ENCODE measurements at places on chromosomes 16 and 17.

- no peak for DNase-seq
Measured at GRCh38 chr17:63774969-63775265, 947 bp downstream of the DDX42 start.

GRCh38 chr17:14316126-14316832 lies 15.4 kb downstream of the HS3ST3B1 start:
- no peak for DNase-seq

- DNase-seq = no peak
Measured at GRCh38 chr16:15919331-15919730, 30.1 kb upstream of the ABCC1 start.

DNA sequence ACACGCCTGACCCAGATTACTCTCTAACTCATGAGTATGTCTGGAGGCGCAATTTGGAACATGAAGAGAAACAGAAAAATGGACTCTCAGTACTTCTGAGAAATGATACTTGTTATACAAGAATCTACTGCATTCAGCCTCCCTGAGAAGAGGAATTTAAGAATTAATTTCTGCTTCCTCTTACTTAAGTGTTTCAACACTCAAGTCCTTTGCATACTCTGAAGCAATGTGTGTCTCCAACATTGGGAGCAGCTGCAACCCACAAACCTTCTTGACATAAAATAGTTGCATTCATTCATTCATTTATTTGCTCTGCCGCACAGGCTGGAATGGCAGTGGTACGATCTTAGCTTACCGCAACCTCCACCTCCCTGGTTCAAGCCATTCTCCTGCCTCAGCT lies 199.8 kb downstream of the NPIPA7 start:
- no peak for DNase-seq

DNA sequence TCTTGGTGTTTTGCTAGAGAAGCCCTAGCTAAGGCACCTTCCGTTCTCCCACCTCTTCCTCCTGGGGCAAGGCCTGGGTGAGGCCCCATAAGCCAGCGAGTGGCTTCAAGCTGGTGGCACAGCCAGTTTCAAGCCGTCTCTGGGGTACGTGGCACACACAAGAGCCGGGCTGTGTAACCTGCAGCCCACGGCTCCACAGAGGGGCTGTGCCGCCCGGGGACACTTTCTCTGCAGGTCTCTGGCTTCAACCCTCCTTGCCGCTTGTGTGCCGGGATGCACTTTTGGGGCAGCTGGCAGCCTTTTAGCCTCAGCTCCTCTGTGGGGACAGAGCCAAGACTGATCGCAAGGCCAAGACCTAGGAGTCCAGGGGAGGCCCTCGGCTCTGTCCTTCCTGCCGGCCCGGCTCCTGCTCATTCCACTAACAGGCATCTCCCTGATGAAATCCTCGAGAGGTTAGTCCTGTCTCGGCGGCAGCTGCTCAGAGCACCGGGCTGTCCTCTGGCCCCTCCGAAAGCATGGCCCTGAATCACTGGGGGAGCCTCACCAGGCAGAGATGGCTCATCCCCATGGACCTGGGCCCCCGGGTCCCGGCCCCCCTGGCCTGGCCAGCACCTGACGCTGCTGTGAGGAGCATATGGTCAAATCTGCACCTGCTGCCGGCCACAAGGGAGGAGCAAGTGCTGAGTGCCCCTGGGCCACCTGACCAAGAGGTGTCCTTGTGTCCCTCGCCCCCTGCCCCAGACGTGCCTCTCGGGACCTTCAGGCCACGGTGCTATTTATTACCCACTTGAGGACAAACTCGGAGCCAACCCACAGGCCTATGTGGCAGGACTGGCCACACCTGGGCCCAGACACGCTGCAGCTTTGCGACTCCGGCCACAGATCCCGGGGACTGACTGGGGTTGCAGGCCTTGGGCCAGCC lies 98.5 kb downstream of the METRNL start:
- no peak for DNase-seq

DNA sequence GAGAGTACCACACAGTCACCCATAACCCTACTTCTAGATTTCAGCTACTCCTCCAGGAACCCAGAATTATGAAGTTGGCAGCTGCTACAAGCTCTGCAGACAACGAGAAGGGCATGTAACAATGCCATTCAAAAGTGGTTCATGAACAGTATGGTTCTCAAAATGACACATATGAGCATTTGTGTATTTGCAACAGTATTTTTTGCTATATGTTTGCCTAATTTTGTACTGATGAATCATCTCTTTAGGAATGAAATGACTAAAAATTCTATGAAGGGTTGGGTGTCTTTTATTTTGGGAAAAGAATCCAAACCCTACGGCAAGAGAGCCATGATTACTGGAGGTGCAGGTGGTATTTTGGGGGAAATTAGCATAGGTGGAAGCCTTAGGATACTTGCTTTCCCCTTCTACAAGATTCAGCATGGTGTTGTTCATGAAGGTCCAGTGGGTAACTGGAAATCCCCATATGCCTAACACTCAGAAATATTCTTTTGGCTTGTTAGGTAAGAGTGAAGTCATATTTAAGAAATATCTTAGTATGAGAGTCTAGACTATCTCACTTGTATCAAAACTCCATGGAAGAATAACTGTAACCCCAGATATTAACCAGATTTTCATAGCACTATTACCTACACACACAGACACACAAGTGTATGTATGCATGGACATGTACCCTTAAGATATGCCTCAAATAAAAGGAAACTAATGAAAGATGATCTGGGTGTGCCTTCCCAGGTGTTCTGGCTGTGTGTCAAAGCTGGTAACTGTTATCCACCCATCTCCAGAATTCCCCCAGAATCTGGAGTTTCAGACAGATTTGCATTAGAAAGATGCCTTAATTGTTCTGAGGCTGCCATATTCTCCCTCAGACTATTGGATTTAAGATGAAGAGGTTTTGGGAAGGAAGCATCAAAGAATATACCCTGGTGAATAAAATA lies 688.2 kb upstream of the SOX9 start:
- DNase-seq = no peak

DNA sequence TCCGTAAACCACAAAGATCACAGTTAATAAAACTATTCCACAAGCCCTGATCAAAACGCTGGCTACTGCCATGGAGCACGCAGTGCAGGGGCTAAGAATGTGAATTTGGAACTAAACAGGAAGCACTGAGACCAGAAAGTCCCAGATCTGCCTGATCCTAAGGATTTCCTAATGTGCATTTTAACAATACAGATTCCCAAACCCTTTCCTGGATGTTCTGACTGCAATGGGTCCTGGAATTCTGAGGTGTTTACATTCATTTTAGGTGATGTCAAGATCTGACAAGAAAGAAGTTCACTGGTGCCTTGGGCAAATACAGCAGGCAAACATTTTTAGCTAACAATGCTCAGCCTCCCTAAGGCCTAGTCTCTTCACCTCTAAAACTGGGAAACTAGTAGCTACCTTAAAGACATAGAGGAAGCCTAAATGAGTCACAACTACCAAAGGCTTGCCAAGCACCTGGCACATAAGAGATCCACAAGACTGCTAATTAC lies 10.3 kb downstream of the NSMCE1 start:
- no peak for DNase-seq

DNA sequence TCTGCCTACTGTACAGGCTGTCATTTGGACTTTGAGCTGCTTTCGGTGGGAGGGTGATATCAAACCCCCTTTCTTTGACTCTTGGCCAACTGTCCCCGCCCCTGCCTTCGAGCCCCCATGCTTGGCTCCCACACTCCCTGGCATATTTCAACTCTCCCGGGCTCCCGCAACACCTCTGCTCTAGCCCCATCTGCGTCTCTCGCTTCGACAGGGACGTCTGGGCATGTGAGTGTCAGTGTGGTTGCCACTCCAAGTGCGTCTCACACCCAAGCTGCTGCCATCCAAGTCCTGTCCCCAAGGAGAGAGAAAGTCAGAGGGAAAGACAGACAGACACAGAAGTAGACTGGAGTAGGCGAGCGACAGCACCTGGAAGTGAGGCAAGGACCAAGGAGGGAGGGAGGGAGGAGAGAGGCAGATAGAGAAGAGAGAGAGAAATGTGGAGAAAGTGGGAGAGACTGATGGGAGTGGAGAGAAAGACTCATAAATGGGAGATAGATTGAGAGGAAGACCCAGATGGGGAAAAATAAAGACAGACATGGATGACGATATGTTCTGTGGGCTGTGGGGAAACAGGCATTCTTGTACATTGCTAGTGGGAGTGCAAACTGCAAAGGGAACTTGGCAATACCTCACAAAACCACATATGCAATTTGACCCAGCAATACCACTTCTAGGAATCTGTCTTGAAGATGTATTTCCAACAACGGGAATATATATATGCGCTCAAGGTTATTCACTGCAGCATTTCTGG lies 11.8 kb downstream of the STARD3 start:
- DNase-seq = no peak

- DNase-seq = no peak
Measured at GRCh38 chr16:85182286-85182685, 70.0 kb upstream of the CIBAR2 start.

DNA sequence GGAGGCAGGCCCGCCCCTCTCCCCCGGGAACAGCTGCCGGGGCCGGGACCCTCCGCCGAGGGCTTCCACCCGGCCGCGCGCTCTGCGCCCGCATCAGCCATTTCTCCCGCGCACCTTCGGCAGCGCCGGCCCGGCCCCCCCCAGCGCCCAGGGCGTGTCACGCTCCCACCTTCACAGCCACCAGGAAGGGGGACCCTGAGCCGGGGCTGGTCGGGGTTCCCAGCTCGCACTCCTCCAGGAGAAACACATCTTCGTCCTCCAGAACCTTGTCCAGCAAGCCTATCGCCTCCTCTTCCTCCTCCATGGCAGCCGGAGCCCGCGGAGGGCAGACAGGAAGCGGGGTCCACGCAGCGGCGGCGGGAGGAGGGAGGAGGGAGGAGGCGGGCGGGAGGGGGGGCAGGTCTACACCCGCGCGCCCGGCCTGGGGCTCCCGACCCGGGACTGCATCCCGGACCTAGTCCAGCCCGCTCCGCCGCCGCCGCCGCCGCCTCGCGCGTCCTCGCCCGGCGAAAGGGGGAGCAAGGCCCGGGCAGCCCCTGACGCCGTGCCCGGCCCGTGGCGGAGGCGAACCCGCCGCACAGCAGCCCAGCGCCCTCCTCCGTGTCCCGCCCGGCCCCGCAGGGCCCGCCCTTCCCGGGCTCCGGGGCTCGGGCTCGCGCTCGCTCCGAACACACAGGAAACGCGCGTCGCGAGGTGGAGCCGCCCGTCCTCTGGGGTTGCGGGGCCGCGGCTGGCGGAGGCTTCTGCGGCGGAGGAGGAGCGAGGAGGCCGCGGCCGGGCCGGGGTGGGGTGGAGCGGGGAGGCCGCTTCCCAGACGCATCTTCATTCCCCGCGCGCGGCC lies 70.8 kb downstream of the ABR start:
- no peak for DNase-seq

DNA sequence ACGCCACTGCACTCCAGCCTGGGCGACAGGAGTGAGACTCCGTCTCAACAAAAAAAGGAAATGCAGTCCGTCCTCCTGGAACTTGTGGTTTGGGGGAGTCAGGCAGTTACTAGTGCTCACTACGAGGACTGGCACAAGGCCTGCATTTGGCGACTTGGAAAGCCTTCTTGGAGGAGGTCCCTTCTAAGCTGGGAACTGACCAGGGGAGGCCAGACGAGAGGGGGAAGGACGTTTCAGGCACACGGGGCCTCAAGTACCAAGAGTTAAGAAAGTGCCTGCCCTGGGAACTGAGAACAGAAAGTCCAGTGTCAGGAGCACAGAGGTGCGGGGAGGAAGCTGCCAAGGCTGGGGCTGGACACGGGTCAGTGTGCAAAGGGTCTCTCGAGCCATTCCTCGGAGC lies 89.9 kb downstream of the ABR start:
- no peak for DNase-seq
